AG04450 (cell line): ENCODE measurements at places on chromosomes 1 and 21. TPM values are rescaled to one million over a fixed set of nuclear protein-coding genes. Genes with fewer than 3 reads are reported as not detected.

The C1orf53 gene
- 6.2 and 6.4 TPM in 2 replicates for polyA plus RNA-seq

The SPATA17 gene
- polyA plus RNA-seq = 0.61 and 0.69 TPM in 2 replicates

The TOE1 gene
- polyA plus RNA-seq = 8.1 and 10.1 TPM in 2 replicates

The OR2L5 gene
- not detected in 2 replicates for polyA plus RNA-seq

The CASQ2 gene
- polyA plus RNA-seq = not detected in 2 replicates

- no peak for DNase-seq
Measured at GRCh38 chr1:97364086-97364485, 556.7 kb downstream of the DPYD start.

DNA sequence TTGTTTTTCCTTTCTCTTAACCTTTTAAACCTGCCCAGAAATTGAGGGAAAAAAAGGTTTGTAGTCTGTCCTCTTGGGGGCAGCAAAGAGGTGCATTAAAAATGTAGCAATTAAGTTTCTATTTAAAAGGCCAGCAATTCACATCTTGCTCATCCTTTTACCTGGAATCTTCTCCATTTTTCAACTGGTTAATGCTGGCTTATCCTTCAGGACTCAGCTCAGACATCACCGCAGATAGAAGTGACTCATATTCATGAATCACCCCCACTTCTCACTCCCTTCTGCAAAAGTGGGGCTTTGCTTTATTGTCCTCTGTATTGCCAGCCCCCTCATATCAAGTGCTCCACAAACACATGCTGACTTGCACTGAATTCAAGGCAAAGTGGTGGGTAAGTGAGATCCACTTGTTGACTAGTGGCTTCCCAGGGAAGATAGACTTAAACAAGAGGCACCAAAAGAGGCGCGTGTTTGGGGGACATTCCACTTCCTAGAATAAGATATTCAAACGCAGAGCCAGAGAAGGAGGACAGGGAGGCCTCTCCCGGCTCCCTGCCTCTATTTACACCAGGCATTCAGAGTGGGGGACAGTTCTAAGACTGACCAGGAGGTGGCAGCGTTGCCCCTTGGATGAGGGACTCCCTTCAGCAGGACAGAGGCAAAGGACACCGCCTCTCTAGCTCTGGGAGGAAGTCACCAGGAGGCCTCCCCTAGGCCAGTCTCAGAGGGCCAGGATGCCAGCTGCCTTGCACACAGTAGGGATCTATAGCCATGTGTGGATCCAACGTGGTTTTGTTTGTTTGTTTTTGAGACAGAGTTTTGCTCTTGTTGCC, 23.2 kb upstream of the ZNF648 start:
- no peak for DNase-seq

DNA sequence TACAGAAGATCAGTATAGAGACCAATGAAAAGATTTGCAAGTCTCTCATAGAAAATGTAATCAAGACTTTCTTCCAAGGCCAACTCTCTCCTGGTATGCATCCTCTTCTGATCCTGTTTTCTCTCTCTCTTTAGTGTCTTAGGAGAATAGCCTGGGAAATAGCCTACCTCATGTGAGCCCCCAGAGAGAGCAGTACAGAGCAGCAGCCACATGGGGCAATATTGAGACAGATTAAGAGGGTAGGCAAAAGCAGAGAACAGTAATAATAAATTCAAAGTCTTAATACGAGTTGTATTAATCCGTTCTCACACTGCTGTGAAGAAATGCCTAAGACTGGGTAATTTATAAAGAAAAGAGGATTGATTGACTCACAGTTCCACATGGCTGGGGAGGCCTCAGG, 61.4 kb downstream of the RNASEL start:
- no peak for DNase-seq

DNA sequence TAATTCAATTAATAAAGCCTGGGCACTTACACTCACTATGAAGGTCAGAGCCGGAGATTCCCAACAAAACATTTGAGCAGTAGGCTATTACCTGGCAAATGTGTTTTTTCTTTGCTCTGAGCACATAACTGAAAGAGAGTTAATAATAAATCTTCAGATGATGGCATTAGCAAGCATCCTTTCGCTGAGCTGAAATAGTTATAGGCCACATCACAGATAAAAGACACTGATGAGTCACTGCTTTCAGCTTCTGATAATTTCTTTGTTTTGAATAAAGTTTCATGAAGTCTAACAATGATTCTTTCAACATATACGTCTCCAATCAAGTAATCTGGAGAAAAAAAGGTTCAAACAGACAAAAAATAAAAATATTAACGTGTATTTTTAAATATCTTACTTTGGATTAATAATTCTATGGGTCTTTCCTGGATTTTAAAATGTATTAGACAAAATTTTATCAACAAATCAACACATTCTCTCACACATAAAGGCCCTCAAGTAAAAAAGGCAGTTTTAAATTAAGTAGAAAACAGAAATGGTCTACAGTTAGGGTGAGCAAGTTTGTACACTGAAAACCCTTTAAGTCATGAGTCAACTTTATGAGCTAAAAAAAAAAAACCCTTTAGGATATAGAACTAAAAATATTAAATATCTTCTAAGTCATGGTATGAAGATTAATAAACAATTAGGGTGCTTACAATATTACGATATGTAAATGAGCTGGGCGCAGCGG, 33.1 kb downstream of the LTN1 start:
- peak; percentile 44 for DNase-seq

- no peak for DNase-seq
Measured at GRCh38 chr1:165052936-165053335, 303.6 kb downstream of the LMX1A start.

GRCh38 chr1:186125035-186125434, 250.0 kb downstream of the TPR start:
- DNase-seq = no peak

DNA sequence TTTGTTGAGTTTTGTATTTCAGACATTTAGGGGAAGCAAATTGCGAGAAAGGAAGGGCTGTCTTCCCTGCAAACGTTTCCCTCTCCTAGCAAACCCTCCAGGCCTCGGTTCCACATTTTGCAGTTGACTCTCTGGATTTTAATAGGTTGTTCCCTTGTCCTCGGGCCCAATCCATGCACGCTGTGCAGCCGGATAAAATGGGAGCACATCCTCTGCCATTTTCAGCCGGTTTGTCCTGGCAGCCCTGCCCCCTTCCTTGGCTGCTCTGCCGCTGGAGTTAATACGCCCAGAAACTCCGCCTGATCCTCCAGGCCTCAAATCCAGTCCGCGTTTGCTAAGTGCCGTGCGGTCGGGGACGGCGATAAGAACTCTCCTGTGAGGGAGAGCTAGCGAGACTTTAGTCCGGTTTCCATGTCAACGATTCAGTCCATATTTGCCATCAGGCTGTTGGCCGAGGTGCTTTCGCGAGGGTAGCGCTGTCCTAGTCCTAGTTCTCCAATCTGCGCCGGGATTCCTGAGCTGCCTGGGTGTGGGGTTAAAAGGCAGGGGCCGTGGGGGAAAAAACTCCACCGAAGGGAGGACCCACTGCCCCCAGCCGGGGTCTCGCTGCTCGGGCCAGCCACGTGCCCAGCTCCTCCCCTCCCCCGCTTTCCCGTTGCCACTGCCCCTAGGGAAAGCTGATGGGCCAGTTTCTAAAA, 2.9 kb upstream of the ARID1A start:
- DNase-seq = peak; percentile 96

GRCh38 chr1:201758499-201759050, 70.4 kb upstream of the IPO9 start:
- DNase-seq = no peak

DNA sequence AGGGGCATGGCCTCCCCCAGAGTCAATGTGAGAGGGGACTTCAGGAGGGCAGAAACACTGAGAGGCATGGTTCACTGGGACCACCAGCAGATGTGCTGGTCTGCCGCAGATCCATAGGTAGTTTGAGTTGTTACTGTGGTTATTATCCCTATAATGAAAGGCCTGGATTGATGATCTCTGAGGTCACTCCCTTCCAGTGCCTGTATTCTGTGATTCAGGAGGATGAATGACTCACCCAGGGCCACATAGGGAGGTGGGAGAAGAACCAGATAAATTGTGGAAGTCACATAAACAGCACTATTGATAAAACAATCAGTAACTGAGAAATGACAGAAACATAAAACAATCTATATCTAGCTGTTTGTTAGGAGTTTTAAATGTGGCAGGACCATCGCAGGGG, 22.7 kb upstream of the ACTL8 start:
- DNase-seq = no peak

GRCh38 chr1:16126743-16127515, 28.9 kb downstream of the EPHA2 start:
- DNase-seq = no peak

- no peak for DNase-seq
Measured at GRCh38 chr1:182111496-182111895, 50.0 kb upstream of the ZNF648 start.

DNA sequence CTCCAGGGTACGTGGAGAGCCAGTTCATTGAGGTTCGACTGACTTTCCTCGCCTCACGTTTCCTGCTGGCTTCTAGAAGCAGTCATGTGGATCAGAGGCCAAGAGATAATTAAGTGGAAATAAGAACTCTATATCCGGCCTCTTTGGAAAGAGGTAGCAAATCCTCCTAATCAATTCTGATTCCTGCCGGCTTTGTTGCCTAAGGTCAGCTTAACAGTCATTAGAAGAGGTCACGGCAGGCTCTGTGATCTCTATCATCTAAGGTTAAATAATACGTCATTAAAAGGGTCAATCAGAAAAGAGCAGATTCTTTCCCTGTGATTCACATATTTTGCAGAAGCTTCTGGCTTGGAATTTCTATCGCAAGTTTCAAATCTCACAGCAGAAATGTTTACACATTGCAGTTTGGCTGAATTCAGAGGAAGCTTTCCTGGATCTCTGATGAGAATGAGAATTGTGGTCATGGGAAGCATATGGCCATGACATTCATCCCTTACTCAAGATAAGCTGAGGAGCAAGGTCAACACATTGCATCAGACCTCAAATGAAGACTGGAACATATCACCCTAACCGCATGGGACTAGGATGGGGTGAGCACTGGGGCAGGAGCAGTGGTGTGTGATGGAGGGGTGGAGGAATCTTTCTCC, 189.4 kb downstream of the PBX1 start:
- peak; percentile 92 for DNase-seq

DNA sequence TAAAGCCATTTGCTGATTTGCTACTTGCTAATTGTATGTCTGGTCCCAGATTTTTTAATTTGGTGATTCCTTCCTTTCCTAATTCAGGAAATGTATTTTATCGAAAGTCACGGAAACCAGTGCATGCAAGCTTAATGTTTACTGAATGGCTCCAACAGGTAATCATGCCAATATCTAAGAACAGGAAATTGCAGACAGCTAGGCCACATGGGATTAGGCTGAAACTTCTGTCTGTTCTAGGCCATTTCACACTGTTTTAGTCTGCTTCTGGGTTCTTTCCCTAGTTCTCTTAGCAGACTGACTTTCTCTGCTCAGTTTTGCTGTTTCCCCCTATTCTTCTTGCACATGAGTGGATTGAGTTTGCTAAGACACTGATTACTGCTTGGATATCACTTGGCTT, 111.4 kb downstream of the NTNG1 start:
- no peak for DNase-seq

DNA sequence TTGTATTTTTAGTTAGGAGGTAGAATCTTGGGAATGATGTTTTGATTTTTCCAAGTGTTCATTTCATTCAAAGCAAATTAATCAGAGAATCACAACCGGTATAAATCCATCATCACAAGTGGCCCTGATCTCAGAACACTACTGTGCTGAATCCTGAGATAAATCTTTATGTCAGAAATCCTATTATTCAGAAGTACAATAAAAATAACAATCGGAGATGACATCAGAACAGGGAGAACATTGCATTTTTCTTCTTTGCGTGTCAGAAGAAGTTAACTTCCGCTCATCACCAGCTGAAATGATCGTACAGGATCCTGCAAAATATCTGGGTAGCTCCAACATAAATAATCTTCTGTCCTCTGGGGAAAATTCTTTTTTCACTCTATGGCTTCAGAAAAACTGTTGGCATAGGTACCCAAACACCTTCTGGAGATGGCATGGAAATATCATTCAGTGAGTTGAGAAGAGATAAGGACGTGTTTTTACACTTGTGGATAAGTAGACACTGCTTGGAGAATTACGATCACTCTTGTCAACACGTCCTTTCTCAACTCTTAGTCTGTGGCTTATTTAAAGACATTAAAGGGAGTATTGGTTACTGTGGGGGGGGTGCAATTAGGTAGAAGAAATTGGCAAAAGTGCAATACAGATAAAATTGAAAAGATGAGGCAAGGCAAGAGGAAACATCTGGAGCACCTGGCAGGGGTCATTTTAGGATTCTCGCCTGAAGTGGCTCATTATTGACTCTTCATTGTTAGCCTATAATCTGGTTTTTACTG, 46.9 kb upstream of the SMYD2 start:
- no peak for DNase-seq

GRCh38 chr1:162541619-162542141, 19.8 kb upstream of the UAP1 start:
- DNase-seq = peak; percentile 87

GRCh38 chr1:101136271-101136670, 100.5 kb upstream of the S1PR1 start:
- DNase-seq = no peak

GRCh38 chr21:42456457-42456856, 39.6 kb downstream of the RSPH1 start:
- no peak for DNase-seq

- no peak for DNase-seq
Measured at GRCh38 chr21:44767834-44768831, 33.5 kb downstream of the UBE2G2 start.
